ENCODE measurements at places on chromosomes 6 and 20.
A peak's percentile ranks its signal among the peaks of the same experiment; 100 is the strongest.

DNA sequence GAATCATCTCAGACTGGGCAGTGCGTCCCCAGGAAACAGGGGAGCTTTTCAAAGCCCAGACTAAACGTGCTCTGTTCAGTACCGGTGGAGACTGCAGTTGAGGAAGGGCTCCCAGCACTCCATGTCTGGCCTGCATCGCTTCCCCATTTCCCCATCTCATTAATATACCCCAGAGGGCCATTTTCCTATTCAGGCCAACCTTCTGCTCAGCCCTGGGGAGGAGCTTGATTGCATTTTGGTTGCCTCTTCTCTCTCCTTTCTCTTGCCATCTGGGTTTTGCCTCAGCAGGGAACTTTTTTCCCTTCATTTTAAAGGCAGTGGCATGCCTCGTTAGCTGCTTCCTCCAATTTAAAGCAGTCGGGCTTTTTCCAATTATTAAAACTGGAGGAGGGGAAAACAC lies 394.3 kb upstream of the SOX4 start:
- no peak for DNase-seq

GRCh38 chr20:37833221-37833896 lies 69.6 kb upstream of the VSTM2L start:
- no peak for DNase-seq

DNA sequence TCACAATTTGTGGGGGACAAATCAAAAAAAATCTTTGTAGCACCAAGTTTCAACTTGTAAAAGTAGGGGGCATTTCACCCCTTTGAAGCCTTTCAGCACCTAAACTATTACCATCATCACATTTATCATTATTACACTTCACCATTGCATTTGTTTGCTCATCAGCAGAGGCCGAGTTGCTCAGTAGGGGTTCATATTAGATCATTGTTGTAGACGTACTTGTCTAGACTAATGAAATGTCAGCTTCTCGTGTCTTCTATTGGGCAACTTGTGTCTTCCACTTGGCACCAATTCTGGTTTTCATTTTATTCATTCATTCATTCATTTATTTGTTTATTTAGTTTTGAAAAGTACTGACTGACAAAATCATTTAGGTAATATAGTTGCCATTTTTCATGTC lies 338.3 kb upstream of the KCNQ5 start:
- no peak for DNase-seq

DNA sequence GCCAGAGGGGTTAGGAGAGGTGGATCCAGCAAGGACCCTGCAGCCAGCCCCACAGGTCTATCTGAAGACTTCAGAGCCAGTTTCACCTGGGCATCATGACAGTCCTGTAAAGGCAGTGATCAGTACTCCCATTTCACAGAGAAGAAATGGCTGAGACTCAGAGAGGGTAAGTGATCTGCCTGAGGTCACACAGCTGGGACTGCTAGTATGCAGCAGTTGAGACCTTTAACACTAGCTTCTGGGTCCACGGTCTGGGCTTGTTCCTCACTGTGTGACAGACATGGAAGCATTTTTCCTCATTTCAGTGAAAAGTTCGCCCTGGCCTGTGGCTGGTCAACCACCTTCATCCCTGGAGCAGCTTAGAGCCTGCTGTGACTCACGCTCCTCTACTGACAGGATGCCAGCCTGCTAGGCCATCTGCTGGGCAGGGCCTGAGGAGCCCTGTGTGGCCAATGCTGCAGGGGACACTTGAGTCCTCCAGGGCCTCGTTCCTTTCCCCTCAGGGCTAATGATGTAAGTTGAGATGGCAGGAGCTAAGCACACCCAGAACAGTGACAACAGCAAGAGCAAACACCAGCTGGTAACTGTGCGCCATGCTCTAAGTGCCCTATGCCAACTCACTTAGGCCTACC lies 192.0 kb downstream of the LRFN2 start:
- DNase-seq, result no peak

- DNase-seq, result no peak
These were observed 43.2 kb downstream of the TFEB start for GRCh38 chr6:41692080-41692675.

DNA sequence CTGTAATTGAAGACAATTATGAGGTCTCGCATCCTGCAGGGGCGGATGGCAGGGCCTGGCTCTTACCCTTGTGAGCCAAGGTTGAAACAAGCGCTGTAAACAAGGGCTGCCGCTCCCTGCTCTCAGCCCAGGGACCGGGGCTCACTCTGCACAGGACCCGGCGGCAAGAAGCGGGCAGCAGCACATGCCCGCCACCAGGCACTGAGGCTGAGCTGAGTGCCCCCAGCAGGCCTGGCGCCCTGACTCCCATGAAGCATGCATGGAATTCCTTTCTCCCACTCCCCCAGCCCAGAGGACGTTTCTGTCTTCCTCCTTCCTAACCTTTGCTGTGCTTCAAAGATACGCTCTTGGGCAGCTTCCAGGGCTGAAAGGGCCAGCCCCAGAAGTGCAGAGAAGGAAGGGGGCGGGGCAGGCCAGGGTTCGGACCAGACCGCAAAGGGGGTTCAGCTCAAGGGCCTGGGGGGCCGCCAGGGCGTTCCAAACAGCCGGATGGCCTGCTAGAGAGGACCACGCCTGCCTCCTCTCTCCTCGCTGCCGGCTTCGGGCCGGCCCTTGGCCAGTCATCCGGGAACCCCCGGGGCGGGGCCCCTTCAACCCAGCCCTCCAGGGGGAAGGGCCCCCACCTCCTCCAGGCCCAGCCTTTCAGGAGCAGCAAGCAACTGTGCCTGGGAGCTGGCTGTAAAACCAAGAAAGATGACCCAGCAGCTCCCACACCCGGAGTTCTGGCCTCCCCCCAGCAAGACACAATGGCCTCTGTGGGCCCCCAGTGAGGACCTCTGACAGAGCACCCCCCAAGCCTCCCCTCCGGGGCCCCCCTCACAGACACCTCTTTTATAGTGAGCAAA lies 109.9 kb downstream of the NOL4L start:
- DNase-seq, result no peak

DNA sequence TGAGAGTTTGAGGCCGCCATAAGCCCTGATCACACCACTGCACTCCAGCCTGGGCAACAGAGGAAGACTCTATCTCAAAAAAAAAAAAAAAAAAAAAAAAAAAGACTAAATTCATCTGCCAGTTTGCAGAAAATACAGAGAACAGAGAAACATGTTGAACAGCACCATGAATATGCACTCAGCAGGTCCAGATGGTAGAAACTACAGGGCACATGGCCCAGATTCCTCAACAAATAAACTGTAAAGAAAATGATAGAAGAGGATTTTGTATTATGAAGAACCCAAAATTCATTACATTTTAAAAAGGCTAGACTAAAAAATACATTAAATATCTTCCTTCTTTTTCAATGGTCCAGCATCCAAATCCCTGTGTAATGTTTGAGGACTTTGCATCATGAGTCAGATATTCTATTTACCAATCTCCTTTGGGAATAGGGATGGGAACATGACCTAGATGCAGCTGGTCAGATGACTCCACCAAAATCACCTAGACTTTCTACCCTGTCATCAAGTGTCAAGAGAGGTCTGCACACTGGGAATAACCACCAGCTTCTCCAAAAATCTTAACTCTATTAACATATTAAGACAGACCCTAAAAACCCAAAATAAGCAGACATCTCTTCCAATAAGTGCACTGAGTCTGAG lies 189.1 kb upstream of the TCF21 start:
- no peak for DNase-seq

DNA sequence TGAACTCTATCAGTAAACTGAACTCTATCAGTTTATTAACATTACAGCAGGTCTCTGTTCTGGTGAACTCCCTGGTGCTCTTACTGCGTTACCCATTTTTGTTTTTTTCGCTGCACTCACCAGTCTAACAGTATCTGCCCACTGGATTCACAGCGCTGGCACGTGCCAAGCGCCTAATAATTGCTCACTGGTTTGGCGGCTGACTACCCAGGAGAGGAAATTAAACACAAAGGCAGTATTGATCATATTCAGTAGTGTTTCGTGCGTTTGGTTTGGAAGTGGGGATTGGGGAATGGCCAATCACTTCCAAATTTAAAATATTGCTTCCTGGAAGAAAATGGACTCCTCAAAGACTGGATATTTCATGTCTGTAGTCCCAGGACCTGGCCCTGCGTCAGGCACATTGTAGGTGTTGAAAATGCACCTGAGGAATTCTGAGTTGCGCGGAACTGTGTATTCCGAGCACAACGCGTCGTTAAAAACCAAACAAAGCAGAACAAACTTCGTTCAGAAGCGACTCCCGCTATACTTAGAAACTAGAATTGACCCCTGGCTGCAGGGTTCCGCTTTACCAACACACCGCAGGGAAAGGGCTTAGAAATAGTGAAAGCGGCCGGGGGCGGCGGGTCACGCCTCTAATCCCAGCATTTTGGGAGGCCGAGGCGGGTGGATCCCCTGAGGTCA lies 1.1 kb upstream of the RPS12 start:
- DNase-seq, result peak; percentile 46

GRCh38 chr20:47215653-47216397 lies 140.7 kb downstream of the ZMYND8 start:
- no peak for DNase-seq

- DNase-seq, result no peak
These were observed 65.7 kb downstream of the CTCFL start for GRCh38 chr20:57459278-57459677.

GRCh38 chr20:4681991-4682401 lies 39.7 kb upstream of the PRND start:
- DNase-seq, result no peak

GRCh38 chr6:108277831-108278230 lies 17.0 kb upstream of the SNX3 start:
- no peak for DNase-seq

DNA sequence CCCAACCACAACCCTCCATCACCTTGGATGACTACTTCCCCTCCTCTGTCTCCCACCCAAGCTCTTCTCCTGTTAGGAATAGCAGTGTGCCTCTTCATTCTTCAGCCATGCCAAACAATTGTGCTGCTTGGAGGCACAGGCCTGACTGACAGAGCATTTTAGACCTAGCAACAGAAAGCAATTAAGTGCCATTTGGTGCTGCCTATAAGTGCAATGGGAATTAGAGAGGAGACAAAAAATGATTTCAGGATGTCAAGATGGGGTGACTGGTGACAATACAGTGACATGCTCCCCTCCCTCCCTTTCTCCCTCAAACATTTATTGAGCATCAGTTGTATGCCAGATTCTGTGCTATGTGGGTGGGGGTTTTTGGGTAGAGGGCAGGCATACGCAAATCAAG lies 322.6 kb upstream of the MOCS1 start:
- DNase-seq, result no peak

GRCh38 chr6:1947922-1948321 lies 297.5 kb downstream of the GMDS start:
- no peak for DNase-seq

- no peak for DNase-seq
These were observed 10.0 kb upstream of the NOL4L start for GRCh38 chr20:32595143-32595542.

DNA sequence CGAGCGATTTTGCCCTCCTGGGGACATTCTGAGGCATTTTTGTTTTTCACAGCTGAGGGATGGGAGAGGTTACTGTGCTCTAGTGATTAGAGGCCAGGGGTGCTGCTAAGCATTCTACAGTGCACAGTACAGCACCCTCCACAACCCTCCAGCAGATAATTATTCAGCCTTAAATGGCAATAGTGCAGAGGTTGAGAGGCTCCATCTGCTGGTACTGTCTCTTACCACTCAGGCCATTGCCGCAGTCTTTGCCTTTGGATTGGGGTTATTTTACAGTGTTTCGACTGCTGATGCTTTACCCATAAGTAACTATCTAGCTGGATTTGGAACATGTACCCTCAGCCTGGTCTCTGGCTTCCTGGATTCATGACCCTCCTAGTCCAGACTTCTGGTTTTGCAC lies 705.3 kb downstream of the KIF16B start:
- DNase-seq, result no peak

DNA sequence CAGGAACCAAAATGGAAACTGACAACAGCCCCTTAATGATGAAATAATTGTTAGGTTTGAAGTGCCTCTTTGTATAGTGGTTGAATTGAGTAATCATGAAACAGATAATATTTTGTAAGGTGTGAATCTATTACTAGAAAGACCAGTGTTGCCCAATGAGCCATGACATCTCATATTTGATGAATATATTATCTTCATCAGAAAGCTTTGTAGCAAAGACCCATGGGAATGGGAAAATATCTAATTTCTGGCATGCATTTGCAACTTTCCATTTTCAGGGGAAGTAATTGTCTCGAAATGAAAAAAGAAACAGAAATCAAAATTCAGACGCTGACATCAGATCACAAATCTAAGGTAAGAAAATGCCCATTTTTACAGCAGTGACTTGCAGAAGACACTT lies 57.3 kb upstream of the LAMP5 start:
- DNase-seq, result no peak

DNA sequence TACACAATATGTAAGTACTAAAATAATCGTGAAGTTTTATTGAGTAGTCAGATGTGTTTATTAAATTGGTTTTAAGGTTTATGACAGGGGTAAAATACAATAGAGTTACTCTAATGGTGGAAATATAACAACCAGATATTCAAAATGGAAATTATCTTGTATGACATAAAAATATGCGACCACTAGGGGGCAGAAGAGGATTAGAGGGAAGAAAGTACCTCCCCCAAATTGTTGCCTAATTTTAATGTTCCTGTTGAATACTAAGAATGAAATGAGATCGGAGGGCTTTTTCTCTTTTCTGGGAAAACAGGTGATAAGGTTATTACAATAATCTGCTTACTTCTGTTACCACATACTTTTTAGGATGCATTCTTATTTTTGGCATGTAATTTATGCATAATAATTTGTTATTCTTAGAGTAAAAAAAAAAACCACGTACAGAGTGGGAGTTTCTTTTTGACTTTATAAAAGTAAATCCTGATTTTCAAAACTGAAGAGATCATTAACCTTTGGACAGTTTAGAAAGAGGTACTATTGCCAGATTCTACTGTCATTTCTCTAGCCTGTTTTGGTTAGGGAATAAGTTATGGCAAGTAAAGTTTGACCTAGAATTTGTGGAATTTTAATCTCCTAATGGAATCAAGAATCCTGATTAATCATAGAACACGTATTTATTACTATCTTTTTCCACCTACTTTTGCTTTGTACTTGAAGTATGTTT lies 159.2 kb downstream of the CD109 start:
- peak; percentile 37 for DNase-seq

DNA sequence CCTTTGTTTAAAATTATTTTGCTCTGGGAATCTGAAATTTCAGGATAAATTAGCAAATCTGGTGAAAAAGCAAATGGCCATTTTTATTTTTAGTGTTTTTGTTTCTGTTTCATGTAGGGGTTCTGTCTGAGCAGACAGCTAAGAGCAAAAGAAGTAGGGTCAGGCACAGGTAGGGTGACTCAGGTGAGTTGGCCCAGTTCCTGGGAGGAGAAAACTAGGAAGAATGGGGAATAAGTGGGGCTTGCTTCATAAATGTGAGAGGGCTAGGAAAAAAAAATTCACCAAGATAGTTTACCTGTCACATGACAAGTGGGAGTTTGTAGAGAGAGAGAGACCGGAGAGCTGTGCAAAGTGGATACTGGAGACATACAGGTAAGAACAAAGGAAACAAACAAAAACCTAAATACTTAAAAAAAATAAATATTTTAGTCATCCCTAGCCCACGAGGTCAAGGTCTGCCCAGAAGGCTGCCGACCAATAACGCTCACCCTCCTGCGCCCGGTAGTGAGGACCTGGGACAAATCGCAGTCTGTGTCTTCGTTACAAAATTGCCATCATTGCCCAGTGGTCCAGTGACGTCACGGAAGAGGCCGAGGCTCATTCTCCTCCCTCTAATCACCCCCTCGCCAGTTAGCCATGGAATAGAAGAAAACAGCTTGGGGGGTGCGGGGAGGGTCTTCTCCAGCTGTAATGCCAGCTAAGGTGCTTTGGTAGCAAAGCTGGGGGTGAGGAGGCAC lies 2.3 kb downstream of the THBD start:
- DNase-seq, result no peak

GRCh38 chr6:55497694-55498093 lies 81.3 kb downstream of the HMGCLL1 start:
- DNase-seq, result no peak

Data from activated CD4-positive, alpha-beta T cell treated with anti-CD3 and anti-CD28 coated beads for 4 hours (primary cell).